ENCODE measurements at places on chromosomes 6 and 20. TPM values are rescaled to one million over a fixed set of nuclear protein-coding genes. Genes with fewer than 3 reads are reported as not detected.

MCCD1 gene
- not detected for total RNA-seq

RAET1G gene
- total RNA-seq = not detected

DNA sequence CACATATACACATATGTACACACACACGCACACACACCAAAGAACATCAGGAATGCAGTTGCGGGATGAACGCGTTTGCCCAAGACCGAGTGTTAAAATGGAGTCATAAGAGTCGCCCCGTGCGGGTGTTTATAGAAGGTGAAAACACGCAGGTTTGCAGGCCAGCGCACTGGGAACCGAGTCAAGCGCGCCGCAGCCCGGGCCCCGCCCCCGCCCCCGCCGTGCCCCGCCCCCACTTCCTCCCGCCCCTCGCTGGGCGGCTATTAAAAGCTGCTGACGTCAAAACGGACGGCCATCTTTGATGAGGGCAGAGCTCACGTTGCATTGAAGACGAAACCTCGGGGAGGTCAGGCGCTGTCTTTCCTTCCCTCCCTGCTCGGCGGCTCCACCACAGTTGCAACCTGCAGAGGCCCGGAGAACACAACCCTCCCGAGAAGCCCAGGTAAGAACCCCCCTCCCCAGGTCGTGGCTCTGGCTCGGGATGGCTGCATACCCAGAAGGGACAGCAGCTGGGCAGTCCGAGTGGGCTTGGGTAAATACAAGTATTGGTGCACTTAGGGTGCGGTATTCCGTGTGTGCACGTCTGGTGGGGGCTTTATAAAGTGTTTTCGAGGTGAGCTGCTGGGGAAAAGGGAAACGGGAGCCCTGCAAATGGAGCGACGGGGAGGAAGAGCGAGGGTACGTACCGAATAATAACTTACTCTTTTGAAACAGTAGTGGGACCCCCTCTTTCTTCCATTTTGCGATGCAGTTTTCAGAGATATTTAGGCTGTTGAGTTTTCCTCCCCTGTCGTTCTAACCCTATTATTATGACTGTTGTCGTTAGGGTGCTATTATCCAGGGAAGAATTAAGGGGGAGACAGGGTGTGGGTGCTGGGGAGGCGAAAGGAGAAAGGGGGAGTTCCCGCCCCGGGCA lies at the start of gene SNAP25:
Gene SNAP25 (plus strand): TSS at position 295 of the 916 bp plus-strand sequence. CDS start 56,662 bp downstream, outside the sequence.
- no peak for DNase-seq

- no peak for DNase-seq
These were observed 16.7 kb downstream of the PCMT1 start for GRCh38 chr6:149766156-149766769.

DNA sequence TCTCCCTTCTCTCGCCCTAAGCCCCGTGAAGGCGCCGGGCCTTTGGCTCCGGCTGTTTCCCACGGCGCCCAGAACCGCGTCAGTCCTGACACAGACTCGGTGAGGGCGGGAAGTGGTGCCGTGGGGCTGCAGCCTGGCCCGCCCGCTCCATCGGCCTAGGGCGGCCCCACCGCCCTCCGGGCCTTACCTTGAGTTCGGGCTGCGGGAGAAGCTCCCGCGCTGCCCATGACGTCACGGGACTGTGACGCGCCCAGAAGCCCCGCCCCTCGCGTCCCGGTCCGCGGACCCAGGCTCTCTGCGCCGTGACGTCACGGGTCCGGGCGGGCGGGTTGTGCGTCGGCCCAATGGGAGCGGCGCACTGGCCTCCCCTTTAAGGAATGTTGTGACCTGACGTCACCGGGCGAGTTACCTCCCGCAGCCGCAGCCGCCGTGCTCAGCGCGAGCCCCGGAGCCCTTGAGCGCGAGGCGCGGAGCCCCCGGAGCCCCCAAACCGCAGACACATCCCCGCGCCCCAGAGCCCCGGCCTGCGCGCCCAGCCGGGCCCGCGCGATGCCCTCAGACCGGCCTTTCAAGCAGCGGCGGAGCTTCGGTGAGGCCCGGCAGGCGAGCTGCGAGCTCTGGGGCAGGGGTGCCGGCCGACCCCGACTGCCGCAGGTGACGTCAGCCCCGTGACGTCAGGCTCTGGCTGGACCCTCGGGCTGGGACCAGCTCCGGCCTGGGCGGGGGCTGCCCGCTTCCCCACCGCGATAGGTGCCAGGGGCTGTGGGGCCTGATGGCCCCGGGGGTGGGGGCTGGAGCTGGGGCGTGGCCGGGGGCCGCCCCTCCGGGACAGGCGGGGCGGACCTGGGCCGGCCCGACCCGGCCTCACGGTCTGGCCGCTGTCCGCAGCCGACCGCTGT lies at the start of gene MAP1LC3A:
Gene MAP1LC3A (plus strand): TSS at position 399 of the 899 bp plus-strand sequence. CDS start 151 bp downstream, at position 550.
- peak; percentile 99 for DNase-seq

DNA sequence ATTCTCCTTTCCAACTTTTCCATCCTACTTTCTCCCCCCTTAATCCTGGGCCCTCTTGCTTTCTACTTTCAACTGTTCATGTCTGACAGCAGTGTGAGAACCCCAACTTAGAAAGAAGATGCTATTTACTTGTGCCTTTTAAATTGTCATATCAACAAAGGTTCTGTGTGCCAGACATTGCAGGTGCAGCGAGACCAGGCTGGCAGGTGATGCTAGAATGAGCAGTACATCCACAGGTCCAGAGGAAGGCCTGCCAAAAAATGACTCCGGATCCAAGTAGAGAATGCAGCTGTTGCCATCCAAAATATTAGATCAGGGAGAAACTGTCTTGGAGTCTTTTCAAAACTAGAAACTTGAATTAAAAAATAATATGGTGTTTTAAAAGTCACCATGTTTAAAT lies 510.5 kb downstream of the LMBRD1 start:
- DNase-seq = no peak

Data from posterior vena cava (tissue), 2 donors.